NT2/D1 (cell line): ENCODE measurements at places on chromosomes 2 and 18.

GRCh38 chr2:27084297-27085061, 2.1 kb upstream of the KHK start:
- DNase-seq = no peak

- no peak for DNase-seq
These were observed 118.2 kb downstream of the PHLPP1 start for GRCh38 chr18:62833494-62833893.

DNA sequence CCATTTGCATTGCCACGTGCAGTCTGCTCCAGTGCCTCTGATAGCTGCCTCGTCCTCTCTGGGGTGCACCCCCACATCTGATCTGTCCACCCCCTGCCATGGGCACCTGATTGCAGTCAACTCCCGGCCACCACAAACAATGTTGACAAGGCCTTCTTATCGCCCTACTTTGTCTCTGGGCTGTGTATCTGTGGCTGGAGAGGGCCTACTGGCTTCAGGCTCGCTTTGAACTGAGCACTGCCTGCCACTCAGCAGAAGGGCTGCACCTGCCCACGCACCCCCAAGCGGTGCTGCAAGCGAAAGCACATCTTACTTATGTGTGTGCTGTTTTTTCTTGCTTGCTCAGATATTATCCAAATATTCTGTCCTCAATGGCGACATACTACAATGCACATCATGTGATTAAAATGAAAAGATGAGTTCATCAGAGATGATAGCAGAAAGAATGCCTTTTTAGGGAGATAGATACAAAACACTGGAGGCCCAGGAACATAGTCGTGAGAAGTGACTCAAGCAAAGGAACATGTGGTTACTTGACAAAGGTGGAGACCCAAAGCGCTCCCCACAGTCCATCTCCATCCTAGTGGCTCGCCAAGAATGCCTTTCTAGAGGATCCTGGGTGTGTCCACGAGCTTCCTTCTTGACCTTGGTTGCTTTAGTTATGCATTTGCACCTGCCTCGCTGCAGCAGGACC, 28.8 kb downstream of the FBLN7 start:
- DNase-seq = no peak

GRCh38 chr2:169159686-169160085, 90.3 kb downstream of the DHRS9 start:
- DNase-seq = no peak
